Epithelial cell of proximal tubule (primary cell): ENCODE measurements at places on chromosomes 1 and 21. TPM values are rescaled to one million over a fixed set of nuclear protein-coding genes. Genes with fewer than 3 reads are reported as not detected.

OR2T10 gene
- not detected in 2 replicates for total RNA-seq

OR2T6 gene
- total RNA-seq: not detected in 2 replicates

DONSON gene
- 41.4 and 55.2 TPM in 2 replicates for total RNA-seq

ELAPOR1 gene
- 0.29 TPM in 1 of 2 replicates, not detected in the other for total RNA-seq

CNKSR1 gene
- 6.7 and 14.8 TPM in 2 replicates for total RNA-seq

S100A7 gene
- not detected in 2 replicates for total RNA-seq

LRRC53 gene
- total RNA-seq: not detected in 2 replicates

TNFSF18 gene
- total RNA-seq: not detected in 2 replicates

HES3 gene
- total RNA-seq: not detected in 2 replicates

WNT3A gene
- not detected in 2 replicates for total RNA-seq

RNF19B gene
- 25.8 and 33.2 TPM in 2 replicates for total RNA-seq

LCE3E gene
- not detected in 2 replicates for total RNA-seq

KLHL12 gene
- 19.2 and 25.9 TPM in 2 replicates for total RNA-seq

CRYBG2 gene
- total RNA-seq: 2.8 and 9.3 TPM in 2 replicates

FCMR gene
- 0.65 TPM in 1 of 2 replicates, not detected in the other for total RNA-seq

CFAP141 gene
- not detected in 2 replicates for total RNA-seq

INAVA gene
- total RNA-seq: 84.0 and 191 TPM in 2 replicates

TRIM62 gene
- total RNA-seq: 1.4 and 3.2 TPM in 2 replicates

PRAMEF8 gene
- not detected in 2 replicates for total RNA-seq

LORICRIN gene
- total RNA-seq: not detected in 2 replicates

CTTNBP2NL gene
- total RNA-seq: 26.1 and 27.2 TPM in 2 replicates

OR6P1 gene
- total RNA-seq: not detected in 2 replicates

RAVER2 gene
- total RNA-seq: 6.9 and 9.8 TPM in 2 replicates

OR2L3 gene
- not detected in 2 replicates for total RNA-seq

GPR37L1 gene
- total RNA-seq: 0.06 and 0.07 TPM in 2 replicates

HSPG2 gene
- total RNA-seq: 57.7 and 156 TPM in 2 replicates

RCC2 gene
- 106 and 135 TPM in 2 replicates for total RNA-seq

FRRS1 gene
- 3.1 and 3.3 TPM in 2 replicates for total RNA-seq

CYP4A11 gene
- not detected in 2 replicates for total RNA-seq

SMPDL3B gene
- 13.5 and 17.2 TPM in 2 replicates for total RNA-seq

NMNAT2 gene
- 0.52 and 0.65 TPM in 2 replicates for total RNA-seq

SAMD11 gene
- 0.51 and 3.5 TPM in 2 replicates for total RNA-seq

NUDT4B gene
- total RNA-seq: 6.9 and 30.9 TPM in 2 replicates

AADACL3 gene
- total RNA-seq: not detected in 2 replicates

COL8A2 gene
- 0.06 and 0.65 TPM in 2 replicates for total RNA-seq

PRR9 gene
- 0.72 TPM in 1 of 2 replicates, not detected in the other for total RNA-seq

ARHGAP29 gene
- total RNA-seq: 131 and 132 TPM in 2 replicates

KRTAP26-1 gene
- total RNA-seq: not detected in 2 replicates

DPT gene
- not detected in 2 replicates for total RNA-seq

OR2G6 gene
- not detected in 2 replicates for total RNA-seq

PTGFRN gene
- 64.2 and 86.3 TPM in 2 replicates for total RNA-seq

CCDC17 gene
- 0.22 TPM in 1 of 2 replicates, not detected in the other for total RNA-seq

INKA2 gene
- total RNA-seq: 0.07 and 0.58 TPM in 2 replicates

CLCA4 gene
- total RNA-seq: not detected in 2 replicates

FCER1A gene
- not detected in 2 replicates for total RNA-seq

SELP gene
- total RNA-seq: not detected in 2 replicates
